Activated naive CD8-positive, alpha-beta T cell treated with anti-CD3 and anti-CD28 coated beads, Interleukin-2, amount 10 ng/mL, durations not matched to agents 7 days and 5 days (primary cell): ENCODE measurements at places on chromosomes 16 and 17.
A peak's percentile ranks its signal among the peaks of the same experiment; 100 is the strongest.

DNA sequence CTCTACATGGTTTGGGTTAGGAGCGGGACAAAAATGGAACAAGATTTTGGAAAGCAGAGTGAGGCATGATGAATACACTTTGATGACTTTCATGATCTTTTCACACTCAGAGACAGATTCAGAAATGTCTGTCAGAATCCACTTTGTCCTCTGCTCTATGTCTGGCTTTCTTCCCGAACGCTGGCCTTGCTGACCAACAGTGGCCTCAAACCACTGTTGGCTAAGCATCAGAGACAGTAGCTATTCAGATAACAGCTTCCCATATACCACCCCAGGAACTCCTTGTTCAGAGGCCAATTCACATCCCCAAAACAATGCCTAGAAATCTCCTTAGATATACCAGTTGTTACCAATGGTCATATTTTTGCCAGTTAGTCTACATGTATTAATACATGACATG, 40.9 kb downstream of the FBXL20 start:
- H3K4me1 ChIP-seq: peaks cover 5% of the 10 kb centered on the region
- H3K27ac ChIP-seq: no peak overlapping the region
- H3K4me3 ChIP-seq: no peak overlapping the region
- H3K27me3 ChIP-seq: no peaks in the 10 kb centered on the region

DNA sequence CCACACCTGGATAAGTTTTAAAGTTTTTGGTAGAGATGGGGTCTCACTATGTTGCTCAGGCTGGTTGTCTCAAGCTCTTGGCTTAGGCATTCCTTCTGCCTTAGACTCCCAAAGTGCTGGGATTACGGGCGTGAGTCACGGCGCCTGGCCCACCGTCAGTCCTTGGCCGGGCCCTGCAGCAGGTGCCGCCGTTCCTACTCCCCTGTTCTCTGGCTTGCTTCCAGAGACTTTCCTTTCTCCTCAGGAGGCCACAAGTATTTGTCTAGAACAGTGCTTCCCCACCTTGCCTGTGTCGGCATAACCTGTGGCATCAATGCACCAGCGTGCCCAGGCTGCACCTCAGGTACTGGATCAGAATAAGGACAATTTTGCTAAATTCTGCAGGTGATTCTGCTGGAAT, 3.0 kb upstream of the MGAT5B start:
- H3K27ac ChIP-seq: no peak overlapping the region
- peaks cover 20% of the 10 kb centered on the region for H3K27me3 ChIP-seq
- no peak for DNase-seq

DNA sequence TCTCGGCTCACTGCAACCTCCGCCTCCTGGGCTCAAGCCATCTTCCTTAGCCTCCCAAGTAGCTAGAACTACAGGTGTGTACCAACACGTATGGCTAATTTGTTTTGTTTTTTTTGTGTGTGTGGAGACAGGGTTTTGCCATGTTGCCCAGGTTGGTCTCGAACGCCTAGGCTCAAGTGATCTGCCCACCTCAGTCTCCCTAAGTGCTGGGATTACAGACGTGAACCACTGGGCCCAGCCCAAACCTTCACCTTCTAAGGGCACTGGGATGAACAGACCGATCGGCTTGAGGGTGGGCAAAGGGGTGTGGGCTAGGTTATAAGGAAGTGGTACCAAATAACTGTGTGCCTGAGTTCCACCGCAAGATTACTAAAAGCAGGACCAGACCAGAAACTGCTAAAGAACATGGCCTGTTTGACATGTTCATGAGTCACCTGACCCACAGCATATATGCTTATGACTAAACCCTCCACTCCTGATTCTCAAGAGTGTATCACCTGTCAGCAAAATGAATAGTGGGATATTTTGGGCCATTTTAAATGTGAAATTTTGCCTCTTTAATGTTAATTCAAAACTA, 8.1 kb downstream of the TMEM97 start:
- H3K4me1 ChIP-seq: peaks cover 2% of the 10 kb centered on the region
- no peak overlapping the region for H3K27ac ChIP-seq
- no peaks in the 10 kb centered on the region for H3K27me3 ChIP-seq
- no peak overlapping the region for H3K4me3 ChIP-seq
- peaks cover 1% of the 10 kb centered on the region for H3K36me3 ChIP-seq
- DNase-seq: no peak

GRCh38 chr17:43352579-43353331, 46.0 kb upstream of the ARL4D start:
- no peak overlapping the region for H3K4me3 ChIP-seq
- peaks cover 12% of the 10 kb centered on the region for H3K4me1 ChIP-seq
- no peak overlapping the region for H3K27ac ChIP-seq
- no peak for DNase-seq
- no peaks in the 10 kb centered on the region for H3K27me3 ChIP-seq

DNA sequence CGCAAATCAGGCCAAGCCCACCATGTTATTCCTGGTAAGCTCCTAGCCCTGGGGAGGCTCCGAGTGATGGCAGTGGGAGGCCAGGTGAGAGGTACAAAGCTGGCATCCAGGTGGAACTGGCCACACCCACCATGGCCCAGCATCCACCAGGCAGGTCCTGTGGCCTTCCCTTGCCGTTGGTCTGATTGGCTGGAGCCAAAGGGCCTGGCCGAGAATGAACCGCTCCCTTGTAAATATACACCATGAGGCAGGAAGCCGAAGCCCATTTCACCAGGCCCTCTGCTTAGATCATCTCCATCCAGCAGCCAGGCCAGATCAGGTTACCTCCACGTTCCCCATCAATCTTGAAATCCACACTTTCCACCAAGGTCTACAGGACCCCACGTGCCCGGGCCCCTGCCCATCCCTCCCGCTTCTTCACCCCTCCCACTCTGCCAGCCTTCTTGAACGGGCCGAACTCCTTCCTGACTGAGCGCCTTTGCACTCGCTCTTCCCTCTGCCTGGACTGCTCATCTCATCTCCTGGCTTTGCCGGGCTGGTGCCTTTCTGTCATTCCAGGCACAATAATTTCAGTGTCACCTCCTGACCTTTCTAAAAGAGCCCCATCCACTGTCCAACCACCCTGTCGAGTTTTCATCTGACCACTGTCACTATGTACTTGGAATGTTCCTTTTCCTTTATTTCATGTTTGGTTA, 5.8 kb downstream of the SOCS1 start:
- H3K27ac ChIP-seq: peak overlapping the region; percentile 78
- H3K4me1 ChIP-seq: peaks cover 50% of the 10 kb centered on the region
- H3K36me3 ChIP-seq: peaks cover 57% of the 10 kb centered on the region
- no peaks in the 10 kb centered on the region for H3K27me3 ChIP-seq

- H3K4me1 ChIP-seq: peaks cover 3% of the 10 kb centered on the region
- DNase-seq: no peak
- H3K36me3 ChIP-seq: peaks cover 27% of the 10 kb centered on the region
- H3K27me3 ChIP-seq: no peaks in the 10 kb centered on the region
- no peak overlapping the region for H3K4me3 ChIP-seq
Observed at GRCh38 chr17:1783834-1784611, 22.2 kb downstream of the SERPINF1 start.
